ENCODE measurements at places on chromosomes 6 and 20.

DNA sequence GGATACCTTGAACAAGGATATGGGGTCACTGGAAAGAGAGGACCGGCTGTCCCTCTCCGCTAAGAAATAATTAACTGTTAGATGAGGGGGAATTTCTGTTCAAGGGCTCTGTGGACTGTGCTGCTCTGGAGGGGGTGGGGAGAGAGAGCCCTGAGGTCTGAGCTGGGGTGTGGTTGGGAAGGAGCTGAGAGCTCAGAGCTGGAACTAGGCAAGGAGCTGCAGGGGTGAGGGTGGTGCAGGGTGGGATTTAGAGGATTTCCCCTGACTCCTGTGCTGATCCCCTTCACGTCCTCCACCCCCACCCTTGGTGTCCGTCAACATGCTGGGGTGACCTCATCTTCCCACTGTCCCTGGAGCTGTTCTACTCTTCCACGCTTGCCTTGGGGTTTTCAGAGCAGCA, 52.5 kb downstream of the HLA-A start:
- DNase-seq, result no peak

DNA sequence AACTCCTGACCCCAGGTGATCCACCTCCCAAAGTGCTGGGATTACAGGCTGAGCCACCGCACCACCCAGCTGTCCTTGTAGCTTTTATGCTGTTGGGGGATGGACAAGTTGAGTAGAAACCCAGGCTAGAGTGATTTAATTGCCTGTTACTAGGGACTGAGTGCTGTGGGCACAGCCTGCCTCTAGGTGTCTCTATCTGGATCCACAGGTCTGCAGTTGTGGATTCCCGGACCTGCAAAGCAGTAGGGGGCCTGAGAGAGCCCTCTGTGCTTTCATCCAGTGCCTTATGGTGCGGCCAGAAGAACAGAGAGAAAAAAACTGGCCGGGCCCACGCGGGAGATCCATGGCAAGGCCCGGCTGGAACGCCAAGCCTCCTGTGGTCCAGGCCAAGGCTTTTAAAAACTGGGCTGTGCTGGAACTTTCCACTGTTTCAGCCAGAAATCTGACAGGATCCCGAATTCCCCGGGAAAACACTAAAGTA, 5.2 kb downstream of the SIRPA start:
- peak; percentile 67 for DNase-seq

- no peak for DNase-seq
Observed at GRCh38 chr6:105564121-105564902, 161.4 kb upstream of the PREP start.

GRCh38 chr20:2890742-2891141, 17.5 kb downstream of the PTPRA start:
- no peak for DNase-seq

GRCh38 chr6:85669735-85670194, 27.1 kb upstream of the SYNCRIP start:
- no peak for DNase-seq

DNA sequence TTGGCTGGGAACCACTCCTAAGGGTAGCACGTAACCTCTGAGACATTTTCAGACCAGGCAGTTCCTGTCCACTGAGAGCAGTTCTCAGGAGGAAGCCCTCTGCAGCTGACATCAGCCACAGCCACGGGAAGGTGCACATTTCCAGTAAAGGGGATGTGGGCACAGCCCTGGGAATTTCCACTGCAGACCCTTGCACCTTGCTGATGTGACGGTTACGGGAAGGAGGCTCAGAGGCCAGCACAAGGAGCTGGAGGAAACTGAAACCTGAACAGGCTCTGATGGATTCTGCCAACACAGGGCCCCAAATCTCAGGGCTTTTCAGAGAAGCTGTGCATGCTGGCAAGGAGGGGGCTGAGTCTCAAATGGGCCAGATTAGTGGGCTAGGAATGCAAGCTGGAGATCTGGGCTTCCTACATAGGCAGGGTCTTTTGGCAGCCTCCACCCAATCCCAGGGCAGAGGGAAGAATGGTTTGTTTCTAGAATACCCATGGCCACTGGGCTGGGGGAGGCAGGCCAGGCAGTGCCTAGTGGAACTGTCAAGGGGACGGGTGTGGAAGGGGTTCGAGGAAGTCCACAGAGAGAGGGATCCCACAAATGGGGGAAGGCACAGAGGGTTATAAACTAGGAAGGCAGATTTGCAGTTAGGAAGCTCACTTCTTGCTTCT, 14.2 kb downstream of the EBF4 start:
- no peak for DNase-seq

DNA sequence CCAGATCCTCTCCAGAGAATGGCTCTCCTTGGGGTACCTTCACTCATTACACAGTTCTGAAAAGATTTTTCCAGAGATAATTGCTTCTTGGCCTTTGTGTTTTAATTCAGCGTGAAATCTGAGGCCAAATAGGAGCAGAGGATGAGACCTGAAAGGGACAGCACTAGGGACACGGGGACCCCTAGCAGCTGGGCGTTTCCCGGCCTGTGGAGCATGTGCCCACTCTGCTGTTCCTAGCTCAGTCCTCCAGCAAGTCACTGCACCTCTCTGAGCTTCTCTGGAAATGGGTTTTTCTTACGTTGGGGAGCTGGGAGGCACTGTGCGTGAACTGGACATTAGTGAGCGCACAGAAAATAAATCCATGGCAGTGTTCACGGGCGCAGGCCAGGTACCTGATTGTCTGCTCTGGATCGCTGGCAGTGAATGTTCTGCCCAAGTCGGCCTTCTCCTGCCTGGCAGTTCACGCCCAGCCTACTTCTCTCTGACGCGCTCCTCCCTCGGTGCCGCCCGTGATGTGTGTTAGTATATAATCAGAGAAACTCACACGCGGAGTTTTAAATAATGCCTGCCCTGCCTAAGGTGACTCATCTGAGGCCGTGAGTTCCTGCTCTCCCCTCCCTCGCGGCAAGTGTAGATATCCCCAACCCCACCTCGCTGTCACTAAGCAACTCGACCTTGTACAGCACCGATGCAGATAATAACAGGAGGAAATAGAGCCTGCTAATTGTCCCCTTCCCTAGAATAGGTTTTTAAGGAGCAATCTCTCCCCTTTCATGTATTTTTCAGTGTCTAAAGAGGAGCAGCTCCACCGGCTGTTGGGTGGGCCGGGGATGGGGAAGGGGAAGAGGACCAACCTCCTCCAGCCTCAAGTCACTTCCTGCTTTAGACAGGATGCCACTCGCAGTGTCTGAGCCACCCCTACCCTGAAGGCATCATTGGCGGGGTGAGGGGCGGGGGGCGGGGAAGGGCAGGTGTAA, 2.7 kb upstream of the TUBB2A start:
- peak; percentile 56 for DNase-seq

- no peak for DNase-seq
Observed at GRCh38 chr6:41625442-41625841, 12.8 kb upstream of the MDFI start.

DNA sequence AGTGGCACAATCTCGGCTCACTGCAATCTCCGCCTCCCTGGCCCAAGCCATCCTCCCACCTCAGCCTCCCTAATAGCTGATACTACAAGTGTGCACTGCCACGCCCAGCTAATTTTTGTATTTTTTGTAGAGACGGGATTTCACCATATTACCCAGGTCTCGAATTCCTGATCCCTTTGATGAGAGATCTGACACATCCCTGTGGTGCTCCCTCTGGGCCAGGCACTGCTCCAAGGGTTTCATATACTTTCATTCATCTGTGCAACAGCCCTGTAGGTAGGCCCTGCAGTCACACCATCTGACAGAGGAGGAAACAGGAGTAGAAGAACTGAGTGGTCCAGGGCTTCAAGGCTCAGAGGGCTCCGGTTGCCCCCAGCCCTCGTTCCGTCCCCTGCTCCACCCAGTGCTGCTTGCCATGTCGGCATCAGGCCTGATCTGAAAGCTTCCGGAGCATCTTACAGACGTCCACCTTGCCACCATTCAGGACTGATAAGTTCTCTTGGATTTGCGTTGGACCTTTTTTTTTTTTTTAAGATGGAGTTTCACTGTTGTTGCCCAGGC, 3.3 kb downstream of the ZGPAT start:
- no peak for DNase-seq

DNA sequence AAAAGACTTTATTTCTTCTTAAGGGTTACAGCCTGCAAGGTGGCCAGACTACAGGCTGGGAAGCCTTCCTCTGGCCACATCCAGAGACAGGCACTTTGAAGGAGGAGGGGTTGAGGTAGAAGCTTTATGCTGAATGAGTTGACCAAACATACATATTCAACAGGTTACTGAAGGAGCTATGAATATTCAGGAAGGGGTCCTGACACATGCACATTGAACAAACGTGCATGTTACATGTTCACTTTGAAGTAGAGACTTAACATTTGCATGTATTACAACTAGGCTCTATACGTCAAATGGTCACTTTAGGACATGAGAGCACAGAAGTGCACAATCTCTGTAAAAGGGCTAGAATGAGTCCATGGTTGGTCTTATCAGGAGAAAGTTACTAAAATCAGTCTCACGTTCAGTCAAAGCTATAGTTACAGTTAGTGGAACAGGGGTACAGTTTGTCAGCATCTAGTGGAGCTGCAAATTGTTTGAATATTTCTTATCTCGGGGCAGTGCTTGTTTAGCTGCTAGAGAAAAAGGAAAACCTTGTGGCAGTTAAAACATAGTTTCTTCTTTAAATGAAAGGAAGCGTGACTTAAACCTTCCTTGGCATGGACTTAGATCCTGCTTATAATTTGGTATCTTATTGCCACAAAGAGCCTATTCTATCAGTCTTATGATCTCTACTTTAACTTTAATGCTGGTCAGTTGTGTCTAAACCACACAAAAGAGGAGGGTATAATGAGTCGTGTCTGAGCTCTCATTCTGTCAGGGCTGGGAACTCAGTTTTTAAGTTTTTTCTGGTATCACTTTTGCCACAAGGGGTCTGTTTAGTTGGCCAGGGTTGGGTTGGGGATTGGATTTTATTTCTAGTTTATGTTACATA, 4.6 kb upstream of the ZSCAN9 start:
- DNase-seq, result no peak

DNA sequence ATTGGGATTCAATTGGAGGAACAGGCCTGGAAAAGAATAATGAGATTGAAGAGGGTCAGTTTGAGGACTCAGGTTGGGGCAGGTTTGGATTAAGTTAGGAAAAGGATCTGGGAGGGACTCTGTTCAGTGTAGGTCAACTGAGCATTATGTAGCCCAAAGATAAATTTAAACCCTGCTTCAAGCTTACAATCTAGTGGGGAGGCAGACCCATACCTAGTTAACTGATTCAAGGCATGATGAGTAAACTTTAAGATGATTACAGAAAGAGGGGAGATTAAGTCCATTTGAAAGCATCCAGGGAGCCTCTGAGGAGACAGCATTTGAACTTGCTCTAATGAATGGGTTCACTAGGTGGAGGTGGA, 11.4 kb upstream of the LTA start:
- no peak for DNase-seq

DNA sequence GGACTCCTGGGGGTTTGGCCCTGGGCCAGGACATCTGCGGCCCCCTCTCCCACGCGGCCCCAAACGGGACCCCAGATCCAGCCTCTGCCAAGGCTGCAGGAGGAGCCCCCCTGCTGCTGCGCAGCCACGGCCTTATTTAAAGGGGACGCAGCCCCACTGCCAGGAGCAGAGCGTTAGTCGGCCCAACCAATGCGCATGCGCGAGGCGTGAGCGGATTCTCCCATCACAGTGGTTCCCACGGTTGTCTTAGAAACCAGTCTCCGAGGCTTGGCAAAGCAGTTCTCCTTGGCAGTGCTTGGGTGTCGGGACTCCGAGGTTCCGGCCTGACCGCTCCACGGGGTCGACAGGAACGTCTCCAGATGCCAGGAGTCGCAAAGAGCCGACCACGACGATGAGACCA, 288.3 kb upstream of the ZNF337 start:
- peak; percentile 31 for DNase-seq

- no peak for DNase-seq
Observed at GRCh38 chr6:127404594-127405178, 54.5 kb downstream of the KIAA0408 start.

All from posterior cingulate gyrus (tissue), 11 donors.